ENCODE measurements at places on chromosomes 6 and 20.

DNA sequence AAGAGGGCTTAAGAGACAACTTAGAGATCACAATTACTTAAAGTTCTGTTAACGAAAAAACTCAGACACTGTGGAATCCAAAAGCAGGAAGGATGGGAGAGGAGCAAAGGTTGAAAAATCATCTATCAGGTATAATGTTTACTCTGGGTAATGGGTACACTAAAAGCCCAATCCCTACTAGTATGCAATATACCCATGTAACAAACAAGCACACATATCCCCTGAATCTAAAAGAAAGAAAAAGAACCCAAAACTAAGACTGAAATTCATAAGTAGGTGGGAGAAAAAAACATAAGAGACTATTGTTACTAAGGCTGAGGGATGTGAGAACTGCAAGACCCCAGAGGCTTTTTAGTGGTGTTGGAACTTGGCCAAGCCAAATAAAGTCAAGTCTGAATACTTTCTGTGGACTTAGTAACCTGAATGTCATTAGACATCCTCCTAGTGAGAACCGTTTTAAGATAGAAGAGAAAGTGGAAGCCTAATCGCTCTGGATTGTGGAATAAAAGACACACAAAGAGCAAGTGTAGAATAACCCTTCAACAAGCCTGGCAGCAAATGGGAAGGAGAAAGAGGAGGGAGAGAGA, 189.4 kb upstream of the RNF217 start:
- no peak for DNase-seq

- no peak for DNase-seq
Observed at GRCh38 chr20:43096126-43096930, 93.4 kb downstream of the PTPRT start.

- DNase-seq: no peak
Observed at GRCh38 chr6:81105998-81106397, 646.5 kb downstream of the TENT5A start.

DNA sequence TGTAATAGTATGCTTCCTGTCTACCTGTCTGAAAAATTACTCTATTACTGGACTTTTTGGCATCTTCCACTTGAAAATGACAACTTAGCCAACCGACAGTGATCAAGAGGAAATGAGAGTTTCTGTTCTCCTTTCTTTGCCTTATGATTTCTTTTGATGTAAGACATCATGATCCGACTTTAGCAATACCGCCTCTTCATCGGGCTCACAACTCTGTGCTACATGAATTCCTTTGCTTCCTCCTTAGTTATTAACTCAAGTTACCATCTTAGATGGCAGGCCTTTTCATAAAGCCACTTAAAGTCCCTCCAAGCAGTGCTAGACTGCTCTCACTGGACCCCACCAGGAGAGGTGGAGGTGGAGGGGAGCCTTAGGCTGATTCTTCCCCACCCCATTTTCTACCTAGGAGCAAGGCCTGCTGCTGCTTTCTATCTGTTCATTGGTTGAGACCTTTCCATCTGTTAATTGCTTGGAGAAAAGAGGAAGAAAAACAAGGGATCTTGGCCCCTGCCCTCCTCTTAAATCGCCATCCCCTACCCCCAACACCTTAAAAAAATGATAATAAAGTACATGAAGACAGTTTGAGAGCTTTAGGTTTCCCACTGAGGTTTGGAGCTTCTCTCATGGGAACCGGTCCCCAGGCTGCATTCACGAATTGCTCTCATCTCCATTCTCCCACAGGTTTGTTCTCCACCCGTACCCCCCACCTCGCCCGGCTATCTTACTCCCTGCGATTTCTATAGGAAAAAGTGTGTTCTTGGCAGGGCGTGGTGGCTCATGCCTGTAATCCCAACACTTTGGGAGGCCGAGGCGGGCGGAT, 21.6 kb upstream of the MCM3 start:
- no peak for DNase-seq

DNA sequence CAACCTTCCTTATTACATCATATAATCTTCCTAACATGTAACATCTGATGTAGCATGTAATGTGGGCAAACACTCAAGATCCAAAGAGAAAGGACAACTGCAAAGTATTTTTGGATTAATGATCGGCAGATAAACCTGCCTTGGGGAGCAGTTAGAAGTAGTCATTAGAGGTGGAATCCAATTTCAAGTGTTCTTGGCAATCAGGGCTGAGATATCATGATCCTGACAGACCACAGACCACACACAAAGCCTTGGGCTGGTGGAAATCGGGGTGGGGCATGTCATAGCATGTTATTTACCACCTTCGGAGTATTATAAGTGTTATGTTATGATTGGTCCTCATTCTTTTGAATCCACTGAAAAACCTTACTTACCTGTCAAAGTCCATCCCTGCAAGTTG, 16.3 kb downstream of the NCOA5 start:
- DNase-seq: no peak

- DNase-seq: no peak
Observed at GRCh38 chr20:25551413-25552215, 33.7 kb downstream of the NINL start.

GRCh38 chr6:50549026-50549425, 164.3 kb upstream of the TFAP2D start:
- no peak for DNase-seq

DNA sequence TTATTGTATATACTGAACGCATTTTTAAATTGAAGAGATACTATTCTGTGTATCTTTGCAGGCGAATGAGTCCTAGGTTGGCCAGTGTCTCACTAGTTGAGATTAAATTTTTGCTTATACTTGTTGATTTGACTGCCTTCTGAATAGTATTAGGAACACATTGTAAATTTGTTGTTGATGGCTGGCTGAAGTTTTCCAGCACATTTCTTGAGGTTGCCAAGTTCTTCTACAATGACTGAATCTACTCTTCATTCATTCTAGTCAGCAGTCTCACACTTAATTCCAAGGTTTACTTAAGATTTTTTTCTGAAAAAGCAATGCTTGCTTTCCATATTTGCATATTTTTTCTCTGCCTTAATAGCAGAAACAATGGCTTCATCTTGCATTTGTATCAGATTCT, 151.7 kb downstream of the ZFAND3 start:
- DNase-seq: no peak
